Activated T-cell treated with anti-CD3 and anti-CD28 coated beads, Interleukin-2, amount 50 U/mL, for 72 hours (primary cell): ENCODE measurements at places on chromosomes 11 and 22.

GRCh38 chr11:3035333-3035732 lies 21.9 kb downstream of the CARS1 start:
- no peak overlapping the region for H3K4me3 ChIP-seq
- H3K4me1 ChIP-seq = peaks cover 14% of the 10 kb centered on the region
- H3K27ac ChIP-seq = no peak overlapping the region
- H3K36me3 ChIP-seq = peaks cover 12% of the 10 kb centered on the region
- no peaks in the 10 kb centered on the region for H3K27me3 ChIP-seq

DNA sequence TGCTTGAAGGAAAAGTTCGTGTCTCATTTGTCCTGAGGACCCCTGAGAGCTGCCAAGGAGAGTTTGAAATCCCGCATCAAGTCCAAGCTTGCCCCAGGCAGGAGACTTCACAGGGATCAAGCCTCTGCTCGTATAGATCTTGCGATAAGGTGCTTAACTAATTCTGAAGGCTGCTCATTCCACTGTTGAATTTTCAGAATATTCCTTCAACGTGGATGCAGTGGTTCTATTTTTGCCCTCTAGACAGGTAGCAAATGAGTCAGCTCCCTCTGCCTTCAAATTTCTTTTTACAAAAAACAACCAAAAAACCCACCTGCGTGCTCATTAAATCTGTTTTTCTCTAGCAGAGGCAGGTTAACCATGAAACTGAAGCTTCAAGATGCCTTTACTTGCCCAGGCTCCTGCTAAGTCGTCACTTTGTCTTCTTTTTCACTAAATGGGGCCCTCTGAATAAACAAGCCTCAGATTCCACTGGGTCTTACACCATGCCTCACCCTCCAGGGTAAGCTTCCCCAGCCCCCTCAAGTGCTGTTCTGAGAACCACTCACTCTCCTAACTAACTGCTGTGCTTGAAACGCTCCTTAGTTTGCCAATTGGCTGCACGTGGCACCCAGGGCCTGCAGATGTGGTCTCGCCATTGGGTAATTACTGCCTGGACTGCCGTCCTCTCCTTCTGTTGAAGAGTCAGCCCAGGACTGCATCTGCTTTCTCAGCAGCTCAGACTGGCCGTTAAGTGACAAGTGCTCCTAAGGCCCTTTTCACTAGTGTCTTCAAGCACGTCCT lies 105.0 kb downstream of the TRPC6 start:
- no peak for DNase-seq
- H3K4me1 ChIP-seq = no peaks in the 10 kb centered on the region
- H3K36me3 ChIP-seq = no peaks in the 10 kb centered on the region
- no peak overlapping the region for H3K4me3 ChIP-seq
- no peaks in the 10 kb centered on the region for H3K27me3 ChIP-seq

DNA sequence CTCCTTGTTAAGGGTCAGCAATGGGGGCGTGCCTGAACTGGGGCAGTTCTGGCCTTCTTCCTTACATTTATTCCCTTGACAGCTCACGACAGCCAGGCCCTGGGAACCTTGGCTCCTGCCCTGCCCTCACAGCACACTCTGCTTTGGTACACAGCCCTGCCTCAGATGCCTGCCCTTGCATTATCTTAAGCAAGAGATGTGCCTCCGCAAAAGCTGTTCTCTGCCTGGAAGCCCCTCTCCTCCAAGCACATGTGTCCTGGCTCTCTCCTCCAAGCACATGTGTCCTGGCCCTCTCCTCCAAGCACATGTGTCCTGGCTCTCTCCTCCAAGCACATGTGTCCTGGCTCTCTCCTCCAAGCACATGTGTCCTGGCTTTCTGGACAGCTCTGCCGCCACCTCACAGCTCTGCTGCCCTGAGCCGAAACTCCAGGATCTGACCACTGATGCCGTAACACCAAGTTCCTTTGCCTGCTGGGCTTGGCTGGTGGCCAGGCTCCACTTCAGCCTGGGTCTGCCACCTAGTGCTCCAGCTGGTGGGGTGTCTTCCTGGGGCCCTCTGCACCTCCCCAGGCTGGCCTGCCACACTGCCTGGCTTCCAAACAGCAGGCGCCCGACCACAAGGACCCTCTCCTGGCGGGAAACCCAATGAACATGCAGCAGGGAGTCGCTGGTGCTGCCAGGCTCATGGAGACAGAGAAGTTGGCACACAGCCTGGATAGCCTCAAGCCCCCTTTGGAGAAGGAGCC lies 53.0 kb downstream of the SCUBE1 start:
- no peaks in the 10 kb centered on the region for H3K36me3 ChIP-seq
- H3K4me1 ChIP-seq = no peaks in the 10 kb centered on the region
- no peak overlapping the region for H3K27ac ChIP-seq
- H3K4me3 ChIP-seq = no peak overlapping the region
- H3K27me3 ChIP-seq = no peaks in the 10 kb centered on the region
- no peak for DNase-seq

DNA sequence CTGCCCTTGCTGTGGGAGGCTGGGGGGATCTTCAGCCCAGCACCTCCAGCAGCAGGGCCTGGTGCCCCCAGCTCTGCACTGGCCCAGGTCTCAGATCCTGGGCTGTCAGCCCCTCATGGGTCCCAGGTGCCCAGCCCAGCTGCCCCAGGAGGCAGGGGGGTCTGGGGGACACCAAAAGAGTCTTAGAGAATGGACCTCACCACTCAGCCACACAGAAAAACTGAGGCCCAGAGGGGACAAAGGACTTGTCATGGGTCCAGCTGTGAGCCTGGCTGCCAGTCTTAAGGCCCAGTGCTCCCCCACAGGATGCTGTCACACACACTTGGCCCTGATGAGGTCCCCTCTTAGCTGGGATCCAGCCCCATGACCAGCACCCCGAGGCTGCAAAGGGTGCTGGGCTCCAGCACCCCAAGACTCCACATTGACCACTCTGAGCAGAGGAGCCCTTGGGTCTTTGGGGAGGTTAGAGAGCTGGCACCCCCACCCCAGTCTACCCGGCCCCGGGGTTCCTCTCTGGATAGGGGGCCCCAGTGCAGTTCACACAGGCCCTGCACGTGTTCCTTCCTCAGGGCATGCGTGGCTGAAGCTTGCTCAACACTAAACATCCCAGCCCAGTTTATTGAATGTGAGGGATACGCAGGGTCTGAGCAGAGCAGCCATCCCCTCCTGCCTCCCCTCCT lies 54.4 kb downstream of the IGLL5 start:
- H3K27me3 ChIP-seq = peaks cover 22% of the 10 kb centered on the region
- H3K27ac ChIP-seq = no peak overlapping the region
- no peak for DNase-seq
- H3K4me1 ChIP-seq = peaks cover 8% of the 10 kb centered on the region
